HuH-7 (cell line): ENCODE measurements at places on chromosomes 4 and X.

DNA sequence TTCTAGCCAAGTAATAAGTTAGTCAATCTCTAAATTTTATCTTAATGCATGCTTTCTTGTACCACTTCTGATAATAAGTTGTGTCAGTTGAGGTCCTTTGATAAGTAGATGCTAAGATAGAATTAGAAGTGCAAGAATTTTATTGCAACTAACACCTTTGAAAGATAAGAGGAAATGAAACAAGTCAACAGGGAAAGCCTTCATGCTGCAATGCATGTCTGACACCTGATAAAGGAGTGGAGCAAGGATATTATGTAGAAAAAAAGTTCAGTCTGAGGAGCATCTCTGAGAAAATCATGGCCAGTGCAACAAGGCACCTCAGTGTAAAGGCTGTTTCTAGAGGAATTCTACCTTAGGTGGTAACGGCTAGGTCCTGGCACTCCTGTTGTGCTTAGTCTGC lies 210.7 kb upstream of the PPP1R2C start:
- no peak for DNase-seq

- no peak for DNase-seq
Observed at GRCh38 chrX:71466979-71467523, 65.9 kb upstream of the OGT start.

- DNase-seq = no peak
Observed at GRCh38 chrX:130626521-130626920, 224.7 kb downstream of the RBMX2 start.

DNA sequence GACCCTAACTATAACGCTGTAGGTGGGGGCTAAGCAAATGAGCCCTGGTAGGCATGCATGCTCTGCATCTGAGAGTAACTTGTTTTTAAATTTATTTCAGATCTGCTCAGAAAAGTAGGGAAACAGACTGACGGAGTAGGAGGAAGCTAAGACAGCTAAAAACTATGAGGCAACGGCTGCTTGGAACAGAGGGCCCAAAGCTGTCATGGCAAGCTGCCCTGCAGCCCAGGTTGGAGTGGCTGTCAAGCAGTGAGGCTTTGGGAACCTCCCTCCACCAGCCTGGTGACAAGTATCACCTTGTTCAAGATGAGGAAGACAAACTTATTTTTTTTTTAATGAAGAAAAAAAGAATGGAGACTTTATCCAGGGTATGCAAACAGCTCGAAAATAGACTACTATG lies 439.8 kb downstream of the NLGN4X start:
- DNase-seq = no peak

GRCh38 chr4:168860827-168861226 lies 149.2 kb downstream of the CBR4 start:
- no peak for DNase-seq

GRCh38 chr4:84647312-84647884 lies 64.5 kb downstream of the CDS1 start:
- no peak for DNase-seq

GRCh38 chrX:44431194-44431593 lies 87.7 kb upstream of the EFHC2 start:
- no peak for DNase-seq

GRCh38 chr4:123699880-123700771 lies 303.5 kb downstream of the SPRY1 start:
- DNase-seq = no peak

DNA sequence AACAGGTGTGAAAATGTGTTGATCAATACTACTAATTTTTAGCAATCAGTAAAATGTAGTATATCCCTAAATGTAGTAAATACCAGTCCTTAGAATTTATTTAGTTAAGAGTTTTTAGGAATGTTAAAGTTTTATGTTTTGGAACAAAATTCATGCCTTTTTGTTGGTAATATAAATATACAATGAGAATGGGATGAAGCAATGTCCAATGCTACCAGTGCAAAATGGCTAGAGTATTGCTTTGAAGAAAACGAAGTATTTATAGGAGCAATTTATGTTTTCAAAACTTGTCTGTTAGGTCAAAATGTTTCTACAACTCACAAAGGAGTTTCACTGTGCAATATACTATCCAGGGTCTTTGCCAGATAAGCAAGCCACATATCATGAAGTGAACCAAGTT lies 851.5 kb downstream of the PCDH18 start:
- DNase-seq = no peak

DNA sequence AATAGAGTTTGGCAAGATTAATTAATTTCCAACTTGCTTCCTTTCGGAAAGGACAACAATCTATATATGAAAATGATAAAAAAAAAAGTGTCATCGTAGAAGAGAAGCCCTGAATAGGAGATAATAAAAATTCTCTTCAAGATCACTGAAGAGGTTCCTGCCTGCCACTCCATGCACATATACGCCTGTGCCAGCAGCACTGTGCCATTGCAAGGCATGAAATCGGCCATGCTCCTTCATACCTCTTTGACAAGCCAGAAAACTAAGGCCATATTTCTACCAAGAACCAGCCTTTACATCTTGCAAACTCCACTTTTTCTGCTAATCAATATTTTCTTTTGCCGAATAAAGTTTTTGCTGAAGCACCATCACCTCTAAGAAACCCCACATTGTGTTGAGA lies 365.5 kb downstream of the CXXC4 start:
- no peak for DNase-seq

- DNase-seq = no peak
Observed at GRCh38 chrX:78958419-78959116, 13.4 kb downstream of the P2RY10 start.

DNA sequence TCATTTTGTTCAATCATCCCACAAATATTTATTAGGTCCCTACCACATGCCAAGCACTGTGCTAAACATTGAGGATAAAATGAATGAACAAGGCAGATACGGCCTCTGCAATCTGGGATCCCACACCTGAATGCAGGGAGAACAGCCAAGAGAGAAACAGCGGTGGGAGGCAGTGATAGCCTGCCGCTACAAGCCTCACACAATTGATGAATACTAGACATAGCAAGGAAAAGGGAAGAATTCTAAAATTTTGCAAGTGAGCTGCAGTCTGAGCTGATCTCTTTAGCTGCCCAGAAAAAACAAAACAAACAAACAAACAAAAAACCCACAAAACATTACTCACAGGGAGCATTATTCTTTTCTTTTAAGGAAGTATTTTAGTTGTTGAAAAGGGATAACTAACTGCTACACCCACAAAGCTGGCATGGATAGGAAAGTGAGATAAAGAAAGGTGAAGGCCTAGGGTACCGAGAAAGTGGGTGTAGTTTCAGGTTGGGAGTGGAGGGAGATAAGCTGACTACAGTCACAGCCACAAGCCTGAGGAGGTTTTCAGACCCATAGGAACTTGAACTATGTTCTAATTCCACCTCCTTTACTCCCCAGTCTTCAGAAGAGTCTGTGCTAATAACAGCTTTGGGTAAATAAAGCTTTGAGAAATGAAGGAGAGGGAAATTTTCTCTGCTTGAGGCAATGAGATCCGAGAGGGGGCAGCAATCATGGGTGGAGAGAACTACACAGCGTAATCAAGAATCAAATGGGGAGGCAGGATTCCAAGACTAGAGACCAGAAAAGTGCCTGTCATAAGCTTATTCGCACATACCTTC lies 85.4 kb downstream of the SH3RF1 start:
- no peak for DNase-seq

- DNase-seq = no peak
Observed at GRCh38 chr4:89491761-89492160, 184.2 kb upstream of the GPRIN3 start.

- no peak for DNase-seq
Observed at GRCh38 chr4:53713767-53714166, 122.5 kb upstream of the LNX1 start.

DNA sequence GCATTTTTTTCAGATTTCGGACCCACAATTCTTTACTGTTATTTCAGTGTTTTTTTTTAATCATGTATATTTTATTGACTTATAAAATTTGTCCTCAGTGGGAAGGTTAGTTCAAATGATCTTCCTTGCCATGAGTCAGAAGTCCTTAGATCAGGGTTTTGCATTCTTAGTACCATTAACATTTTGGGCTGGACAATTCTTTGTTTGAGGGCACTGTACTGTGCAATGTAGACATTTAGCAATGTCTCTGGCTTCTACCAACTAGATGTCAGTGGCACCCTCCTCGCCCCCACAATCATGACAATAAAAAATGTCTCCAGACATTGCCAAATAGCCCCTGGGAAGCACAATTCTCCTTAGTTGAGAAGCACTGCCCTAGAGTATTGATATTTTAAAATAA lies 176.6 kb downstream of the VEGFC start:
- no peak for DNase-seq

- DNase-seq = no peak
Observed at GRCh38 chrX:135509885-135510284, 10.6 kb upstream of the INTS6L start.

DNA sequence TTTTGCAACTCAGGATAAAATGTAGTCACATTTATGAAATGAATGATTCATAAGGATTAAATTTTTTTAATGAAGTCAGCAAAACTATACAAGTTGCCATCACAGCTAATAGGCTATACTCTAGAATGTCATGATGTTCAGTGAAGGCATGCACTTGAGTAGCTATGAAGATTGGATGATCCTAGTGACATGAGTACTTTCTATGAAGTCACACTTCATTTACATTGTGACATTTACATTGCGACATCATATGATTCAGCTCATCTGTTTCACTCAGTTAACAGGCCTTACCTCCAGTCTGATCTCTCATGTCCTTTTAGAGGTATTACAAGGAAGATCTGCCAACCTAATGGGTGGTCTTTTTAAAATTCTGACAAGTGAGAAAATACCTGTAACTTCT lies 82.7 kb upstream of the FGF13 start:
- DNase-seq = no peak

- DNase-seq = no peak
Observed at GRCh38 chr4:42781315-42781714, 111.2 kb upstream of the GRXCR1 start.

- DNase-seq = peak; percentile 1
Observed at GRCh38 chrX:121333942-121334341, 286.5 kb downstream of the GLUD2 start.

DNA sequence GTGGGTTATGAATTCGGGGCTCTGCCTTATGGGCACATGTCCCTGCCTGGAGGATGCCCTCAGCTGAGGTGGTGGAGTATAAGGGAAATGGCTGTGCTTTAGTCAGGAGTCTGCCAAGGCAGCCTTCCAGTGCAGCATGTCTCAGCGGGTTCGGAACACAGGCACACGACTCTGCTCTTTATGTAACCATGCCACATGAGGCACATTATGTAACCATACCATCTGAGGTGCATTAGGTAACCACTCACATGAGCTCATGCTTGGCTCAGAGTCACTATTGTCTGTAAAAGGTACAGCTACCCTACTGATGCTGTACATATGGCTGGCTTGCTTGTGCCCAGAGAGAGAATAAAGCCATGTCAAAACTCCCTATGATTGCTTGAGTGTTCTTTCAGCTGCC lies 723.6 kb downstream of the TRAM1L1 start:
- no peak for DNase-seq

GRCh38 chrX:45952030-45952429 lies 593.2 kb downstream of the ZNF674 start:
- peak; percentile 15 for DNase-seq
